Esophagus squamous epithelium (tissue), 5 donors: ENCODE measurements at places on chromosomes 11 and 22. TPM values are rescaled to one million over a fixed set of nuclear protein-coding genes. Genes with fewer than 3 reads are reported as not detected.

DNA sequence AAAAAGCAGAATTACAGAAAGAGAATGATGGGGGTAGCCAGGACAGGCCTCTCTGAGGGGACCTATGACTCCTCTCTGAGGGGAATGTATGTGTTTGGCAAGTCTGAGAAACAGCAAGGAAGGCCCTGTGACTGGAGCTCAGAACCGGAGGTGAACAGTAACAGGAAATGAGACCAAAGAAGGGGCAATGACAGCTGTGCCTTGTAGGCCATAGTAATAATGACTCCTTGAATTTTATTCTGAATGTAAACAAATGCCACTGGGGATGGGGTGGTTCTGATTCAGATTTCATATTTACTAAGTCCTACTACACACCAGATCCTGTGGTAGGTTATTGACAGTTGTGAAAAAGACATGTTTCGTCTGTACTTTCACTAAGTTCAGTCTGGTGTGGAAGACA, 52.8 kb upstream of the APOA1 start:
- peaks cover 42% of the 10 kb centered on the region for H3K36me3 ChIP-seq
- H3K27ac ChIP-seq: no peak overlapping the region
- DNase-seq: no peak
- H3K4me3 ChIP-seq: no peak overlapping the region
- no peaks in the 10 kb centered on the region for H3K27me3 ChIP-seq

GRCh38 chr11:103889679-103890078, 146.8 kb upstream of the DDI1 start:
- no peak for DNase-seq
- no peaks in the 10 kb centered on the region for H3K27me3 ChIP-seq

DNA sequence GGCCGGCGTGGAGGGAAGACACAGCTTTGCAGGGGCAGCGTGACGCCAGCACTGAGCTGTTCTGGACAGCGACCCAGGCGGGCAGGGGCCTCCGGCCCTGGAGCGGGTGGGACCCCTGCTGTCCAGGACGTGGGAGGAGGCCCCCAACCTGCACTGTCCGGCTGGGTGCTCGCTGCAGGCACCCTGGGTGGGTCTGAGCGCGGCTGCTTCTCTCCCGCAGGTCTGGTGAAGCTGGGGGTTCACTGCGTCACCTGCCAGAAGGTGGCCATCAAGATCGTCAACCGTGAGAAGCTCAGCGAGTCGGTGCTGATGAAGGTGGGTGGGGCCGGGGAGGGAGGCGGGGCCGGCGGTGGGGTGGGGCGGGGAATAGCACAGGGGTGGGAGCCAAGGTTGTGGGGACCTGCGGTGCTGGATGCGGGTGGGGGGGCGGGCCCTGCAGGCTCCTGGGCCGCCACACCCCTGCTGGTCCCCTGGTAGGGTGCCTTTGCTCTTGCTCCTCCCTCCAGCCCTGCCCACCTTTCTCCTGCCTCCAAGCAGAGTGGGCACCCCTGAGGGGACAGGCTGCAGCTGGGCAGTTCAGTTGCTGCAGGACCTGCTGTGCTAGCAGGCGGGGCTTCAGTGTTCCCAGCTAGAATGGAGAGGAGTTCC, 46.2 kb downstream of the BRSK2 start:
- H3K36me3 ChIP-seq: no peaks in the 10 kb centered on the region
- H3K4me1 ChIP-seq: peaks cover 13% of the 10 kb centered on the region
- H3K4me3 ChIP-seq: no peak overlapping the region
- H3K27me3 ChIP-seq: no peaks in the 10 kb centered on the region

Gene OVOL1
- total RNA-seq: 90.9 TPM

Gene OR8D1
- total RNA-seq: not detected

Gene OR8G5
- total RNA-seq: not detected
